ENCODE measurements at places on chromosomes 6 and 20.
A peak's percentile ranks its signal among the peaks of the same experiment; 100 is the strongest.

- DNase-seq, result no peak
Observed at GRCh38 chr6:45253453-45253852, 74.7 kb upstream of the RUNX2 start.

GRCh38 chr20:19659448-19659847 lies 98.6 kb upstream of the RIN2 start:
- DNase-seq, result no peak

DNA sequence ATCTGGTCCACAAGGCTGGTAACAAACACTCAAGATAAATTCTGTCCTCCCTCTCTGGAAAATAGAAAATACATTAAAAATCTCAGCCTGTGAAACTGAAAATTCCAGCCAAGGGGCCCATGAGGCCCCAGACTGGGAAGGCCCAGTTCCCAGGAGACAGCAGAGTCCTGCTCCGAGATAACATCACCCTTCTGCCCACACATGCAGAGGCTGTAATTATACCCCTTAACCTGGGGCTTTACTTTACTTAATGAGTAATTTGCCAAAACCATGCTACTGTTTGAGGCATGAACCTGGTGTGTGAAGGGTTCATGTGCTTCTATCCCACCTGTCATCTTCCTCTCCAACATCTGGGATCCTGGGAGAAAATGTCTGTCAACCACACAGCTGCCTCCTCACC lies 398.9 kb upstream of the SULF2 start:
- DNase-seq, result no peak

DNA sequence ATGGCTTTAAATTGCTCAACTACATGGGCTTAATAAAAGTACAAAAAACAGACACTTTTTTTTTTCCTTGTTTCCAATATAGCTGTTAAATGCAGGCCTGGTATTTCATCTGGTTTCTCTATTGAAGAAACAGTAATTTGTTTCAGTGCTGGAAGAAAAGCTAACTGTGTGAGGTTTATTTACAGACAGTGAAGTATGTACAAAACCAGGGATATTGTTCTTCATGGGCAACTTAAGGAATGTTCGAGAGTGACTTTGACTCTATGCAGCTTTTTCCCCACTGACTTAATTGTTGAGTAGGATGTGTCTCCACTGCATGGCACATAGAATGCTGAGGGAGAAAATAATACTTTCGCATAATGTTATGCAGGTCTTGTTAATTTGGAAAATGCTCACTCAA lies 31.0 kb upstream of the PRL start:
- DNase-seq, result no peak

DNA sequence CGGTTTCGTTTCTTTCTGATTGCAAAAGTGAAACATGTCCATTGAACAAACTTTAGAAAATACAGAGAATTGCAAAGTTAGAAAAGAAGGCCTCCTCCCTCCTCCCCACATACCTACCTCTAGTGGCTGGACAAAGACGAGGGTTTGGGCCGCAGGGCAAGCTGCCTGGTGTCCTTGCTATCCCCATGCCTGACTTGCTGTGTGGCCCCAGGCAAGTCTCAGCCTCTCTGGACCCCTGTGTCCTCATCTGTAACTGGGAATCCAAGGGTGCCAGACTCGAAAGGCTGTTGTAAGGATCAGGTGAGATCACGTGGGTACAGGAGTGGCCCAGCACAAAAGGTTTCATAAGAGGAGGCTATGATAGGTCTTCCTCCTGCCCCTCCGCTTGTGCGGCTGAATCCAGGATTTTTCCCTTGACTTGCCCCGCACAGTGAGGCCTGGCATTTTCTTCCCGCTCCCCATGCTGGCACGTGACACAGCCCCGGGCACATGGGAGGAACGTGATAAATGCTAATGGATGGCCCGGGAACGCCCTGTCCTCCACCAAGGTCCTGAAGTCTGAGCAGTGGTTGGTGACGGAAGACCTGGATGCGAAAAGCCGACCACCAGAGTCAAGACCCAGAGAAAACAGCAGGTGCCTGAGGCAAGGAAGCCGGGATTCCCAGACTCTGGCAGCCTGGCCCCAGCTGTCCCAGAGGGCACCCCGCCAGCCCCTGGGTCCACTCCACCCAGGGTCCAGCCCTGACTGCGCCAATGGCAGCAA lies 55.8 kb downstream of the UBE2V1 start:
- no peak for DNase-seq

DNA sequence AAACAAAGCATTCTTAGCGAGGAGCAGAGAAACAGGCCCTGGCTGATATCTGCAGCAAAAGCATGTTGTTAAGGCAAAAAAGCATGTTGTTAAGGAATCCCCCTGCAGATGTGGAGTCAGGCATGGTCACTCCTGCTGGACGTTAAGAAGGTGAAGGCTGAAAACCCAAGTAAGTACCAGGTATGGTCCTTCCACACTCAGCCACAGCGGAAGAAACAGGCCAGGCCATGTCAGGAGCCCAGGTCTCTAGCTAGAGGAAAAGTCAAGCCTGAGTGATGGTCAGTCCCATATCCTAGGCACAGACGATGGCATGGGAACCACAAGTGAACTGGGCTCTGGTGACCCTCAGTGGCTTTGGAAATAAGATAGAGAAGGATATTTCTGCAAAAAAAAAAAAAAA lies 32.5 kb upstream of the MAS1L start:
- DNase-seq, result no peak

- DNase-seq, result peak; percentile 65
Observed at GRCh38 chr6:6366803-6367202, 46.3 kb upstream of the F13A1 start.

DNA sequence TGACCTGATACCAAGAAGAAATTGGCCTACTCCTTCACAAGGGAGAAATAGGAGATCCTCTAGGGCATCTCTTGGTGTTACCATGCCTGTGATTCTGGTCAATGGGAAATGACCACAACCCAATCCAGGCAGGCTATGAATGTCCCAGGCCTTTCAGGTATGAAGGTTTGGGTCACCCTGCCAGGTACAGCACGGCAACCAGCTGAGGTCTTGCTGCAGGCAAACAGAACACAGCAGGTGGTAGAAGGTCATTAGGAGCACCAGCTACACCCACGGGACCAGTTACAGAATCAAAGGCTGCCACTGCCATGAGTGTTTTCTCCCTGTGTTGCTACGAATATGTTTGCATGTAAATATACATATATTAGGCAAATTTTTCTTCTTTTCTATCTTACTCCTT lies 202.3 kb downstream of the ERMARD start:
- no peak for DNase-seq

- DNase-seq, result no peak
Observed at GRCh38 chr6:109446072-109446471, 5.5 kb downstream of the SMPD2 start.

DNA sequence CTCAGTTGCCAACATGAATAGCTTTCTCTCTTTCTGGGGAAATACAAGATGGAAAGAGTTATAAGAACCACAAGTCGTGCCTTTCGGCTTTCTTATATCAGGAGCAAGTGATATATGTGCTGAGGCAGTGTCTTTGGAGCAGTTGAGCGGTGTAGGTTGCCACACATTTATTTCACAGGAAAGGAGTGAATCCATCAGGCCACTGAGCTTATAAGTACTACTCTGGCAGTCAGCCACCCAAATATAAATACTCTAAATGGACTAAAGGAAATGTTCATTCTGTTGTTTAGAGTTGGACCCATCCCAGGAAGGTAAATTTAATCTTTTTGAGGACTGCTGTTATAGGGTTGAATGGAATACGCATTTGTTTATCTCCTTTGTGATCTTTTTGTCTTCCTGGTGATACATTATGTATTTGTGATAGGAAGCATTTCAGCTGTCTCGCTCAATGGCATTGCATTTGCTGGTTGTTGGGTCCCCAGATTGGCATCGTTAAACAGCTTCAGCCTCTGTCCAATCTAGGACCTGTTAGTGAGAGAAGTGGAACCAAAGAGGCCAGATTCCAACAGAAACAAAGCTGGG lies 139.7 kb downstream of the SOBP start:
- DNase-seq, result no peak

DNA sequence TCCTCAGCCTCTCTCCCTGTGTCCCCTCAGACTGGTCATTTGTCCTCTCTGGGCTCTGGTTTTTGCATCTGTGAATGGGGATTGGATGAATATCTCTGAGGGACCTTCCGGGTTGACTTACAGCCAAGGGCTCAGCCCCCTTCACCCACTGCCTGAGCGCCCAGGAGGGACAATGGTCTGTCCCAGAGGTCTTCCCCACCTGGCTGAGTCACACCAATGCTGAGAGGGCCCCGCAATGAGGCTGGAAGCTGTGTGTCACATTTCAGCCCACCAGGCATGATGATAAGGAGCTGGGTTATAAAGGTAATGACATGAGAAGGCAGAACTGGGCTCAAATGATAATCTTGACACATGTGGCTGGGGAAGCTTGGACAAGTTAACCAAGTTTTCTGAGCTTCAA lies 70.5 kb downstream of the TOX2 start:
- DNase-seq, result no peak

DNA sequence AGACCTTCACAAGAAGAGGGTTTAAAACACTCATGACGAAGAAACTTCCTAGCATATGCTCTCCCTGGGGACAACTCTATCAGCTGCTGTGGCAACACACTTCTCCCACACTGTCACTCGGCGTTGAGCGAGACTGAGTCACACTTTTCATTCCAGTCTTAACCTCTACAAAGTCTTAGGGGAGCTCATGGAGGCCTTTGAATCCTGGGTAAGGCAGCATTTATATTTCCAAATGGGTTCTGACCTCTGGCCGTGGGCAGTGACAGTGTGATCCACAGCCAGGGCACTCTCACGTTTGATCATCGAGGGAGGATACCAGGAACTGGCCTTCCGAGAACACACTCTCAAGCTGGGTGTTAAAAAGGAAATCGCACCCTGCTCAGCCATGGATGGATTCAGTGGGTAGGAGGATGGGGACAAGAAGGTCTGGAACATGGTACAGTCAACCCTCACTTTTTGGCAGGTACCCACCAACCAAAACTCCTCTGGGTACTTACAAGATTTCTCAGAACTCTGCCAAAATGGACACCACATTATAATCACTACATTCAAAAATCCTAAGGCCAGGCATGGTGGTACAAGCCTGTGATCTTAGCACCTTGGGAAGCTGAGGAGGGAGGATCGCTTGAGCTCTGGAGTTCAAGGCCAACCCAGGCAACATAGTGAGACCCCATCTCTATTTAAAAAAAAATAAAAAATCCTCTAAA lies 19.6 kb downstream of the RRBP1 start:
- DNase-seq, result no peak

GRCh38 chr6:119233312-119233984 lies 116.1 kb downstream of the MAN1A1 start:
- peak; percentile 80 for DNase-seq

GRCh38 chr6:150328744-150329405 lies 39.9 kb upstream of the IYD start:
- DNase-seq, result peak; percentile 31

DNA sequence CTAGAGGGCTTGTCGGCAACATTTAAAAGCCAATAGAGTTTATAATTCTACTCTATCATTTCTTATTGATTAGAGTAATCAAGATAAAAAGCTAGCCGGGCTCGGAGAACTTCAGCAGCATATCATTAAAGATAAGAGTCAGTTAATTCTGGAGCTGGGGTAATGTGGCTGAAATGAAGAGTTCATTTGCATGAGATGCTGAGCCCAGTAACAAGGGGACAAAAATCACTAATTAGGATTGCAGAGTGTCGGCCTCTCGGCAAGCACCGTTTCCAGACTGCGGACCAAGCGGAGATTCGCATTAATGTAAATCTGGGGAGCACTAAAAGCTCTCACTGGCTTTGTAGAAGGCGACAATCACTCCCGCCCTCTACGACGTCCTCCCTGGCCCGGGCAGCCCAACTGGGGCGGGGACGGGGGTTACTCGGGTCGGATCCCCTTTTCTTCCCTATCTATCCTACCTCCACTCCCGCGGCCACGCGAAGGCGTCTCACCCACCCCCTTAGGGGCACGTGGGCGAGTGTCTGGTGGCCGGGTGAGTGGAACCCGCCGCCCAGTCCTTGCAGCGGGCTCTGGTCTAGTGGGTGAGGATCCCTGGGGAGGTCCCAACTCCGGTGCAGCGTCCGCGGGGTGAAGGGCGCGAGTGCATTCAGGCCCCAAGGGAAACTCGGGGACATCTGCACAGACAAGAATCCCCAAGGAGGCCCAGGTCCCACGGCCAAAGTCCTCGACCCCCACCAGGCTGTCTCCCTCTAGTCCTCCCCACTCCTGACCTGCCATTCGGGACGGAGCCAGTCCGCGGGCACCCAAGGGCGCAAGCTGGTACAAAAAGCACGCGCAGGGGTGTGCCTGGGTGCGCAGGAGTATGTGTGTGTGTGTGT lies 42.2 kb upstream of the OSTM1 start:
- DNase-seq, result peak; percentile 65

GRCh38 chr20:53778041-53778516 lies 184.4 kb upstream of the ZNF217 start:
- DNase-seq, result no peak

- DNase-seq, result no peak
Observed at GRCh38 chr6:34352305-34352937, 40.0 kb downstream of the NUDT3 start.

Measured in eye (tissue), 1 donor.